Eye (tissue), 1 donor: ENCODE measurements at places on chromosomes 2 and 18.

DNA sequence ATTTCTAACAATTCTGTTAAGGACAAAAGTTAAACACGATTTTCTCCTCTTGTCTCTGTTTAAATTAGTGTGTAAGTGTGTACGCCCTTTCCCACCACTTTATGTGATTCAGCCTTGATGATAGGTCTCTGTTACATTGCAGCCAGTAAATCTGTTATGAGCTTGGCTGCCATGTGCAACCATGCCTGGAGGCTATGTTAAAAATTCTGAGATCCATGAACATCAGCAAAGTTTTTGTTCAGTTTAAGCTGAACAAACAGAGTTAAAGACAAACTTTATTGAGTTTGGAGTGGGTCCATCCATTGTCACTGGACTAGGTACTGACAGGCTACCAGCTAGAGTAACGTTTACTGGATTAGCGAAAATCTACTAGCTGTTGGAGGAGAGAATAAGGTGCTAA lies 110.4 kb downstream of the NCKAP5 start:
- no peak for DNase-seq

DNA sequence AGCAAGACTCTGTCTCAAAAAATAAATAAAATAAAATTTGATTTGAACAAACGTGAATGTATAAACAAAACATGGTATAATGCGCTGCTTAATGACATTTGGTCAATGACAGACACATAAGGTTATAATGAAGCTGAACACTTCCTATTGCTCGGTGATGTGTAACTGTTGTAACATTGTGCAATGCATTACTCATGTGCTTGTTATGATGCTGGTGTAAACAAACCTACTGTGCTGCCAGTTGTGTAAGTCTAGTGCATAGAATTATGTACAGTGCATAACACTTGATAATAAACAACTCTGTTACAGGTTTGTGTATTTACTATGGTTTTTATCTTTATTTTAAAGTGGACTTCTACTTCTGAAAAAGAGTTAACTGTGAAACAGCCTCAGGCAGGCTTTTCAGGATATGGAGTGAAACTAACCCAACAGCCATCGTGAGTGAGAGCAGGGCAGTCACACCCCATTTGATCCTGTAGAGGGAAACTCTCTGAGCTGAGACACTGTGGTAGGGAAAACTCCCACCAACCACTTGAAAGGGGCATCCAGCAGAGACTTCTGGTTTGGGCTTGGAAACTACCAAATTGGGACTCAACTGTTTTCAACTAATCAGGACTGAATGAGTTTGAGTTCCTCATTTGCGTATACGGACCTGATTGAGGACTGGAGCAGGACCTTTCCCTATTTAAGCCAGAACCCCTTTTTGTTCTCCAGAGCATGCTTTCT lies 8.7 kb upstream of the RPRD1A start:
- no peak for DNase-seq

DNA sequence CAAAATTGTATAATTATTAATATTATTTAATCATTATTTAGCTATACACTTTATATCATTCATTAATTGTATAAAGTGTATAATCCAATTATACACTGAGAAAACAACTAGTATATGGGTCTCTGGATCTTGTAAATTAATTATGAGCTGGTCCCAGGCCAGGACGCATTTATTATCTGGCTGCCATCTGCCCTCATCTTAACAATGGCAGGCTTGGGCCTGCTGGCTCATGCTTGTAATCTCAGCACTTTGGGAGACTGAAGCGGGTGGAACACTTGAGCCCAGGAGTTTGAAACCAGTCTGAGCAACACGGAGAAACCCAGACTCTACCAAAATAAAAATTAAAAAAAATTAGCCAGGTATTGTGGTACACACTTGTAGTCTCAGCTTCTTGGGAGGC lies 502.2 kb upstream of the NRXN1 start:
- no peak for DNase-seq

DNA sequence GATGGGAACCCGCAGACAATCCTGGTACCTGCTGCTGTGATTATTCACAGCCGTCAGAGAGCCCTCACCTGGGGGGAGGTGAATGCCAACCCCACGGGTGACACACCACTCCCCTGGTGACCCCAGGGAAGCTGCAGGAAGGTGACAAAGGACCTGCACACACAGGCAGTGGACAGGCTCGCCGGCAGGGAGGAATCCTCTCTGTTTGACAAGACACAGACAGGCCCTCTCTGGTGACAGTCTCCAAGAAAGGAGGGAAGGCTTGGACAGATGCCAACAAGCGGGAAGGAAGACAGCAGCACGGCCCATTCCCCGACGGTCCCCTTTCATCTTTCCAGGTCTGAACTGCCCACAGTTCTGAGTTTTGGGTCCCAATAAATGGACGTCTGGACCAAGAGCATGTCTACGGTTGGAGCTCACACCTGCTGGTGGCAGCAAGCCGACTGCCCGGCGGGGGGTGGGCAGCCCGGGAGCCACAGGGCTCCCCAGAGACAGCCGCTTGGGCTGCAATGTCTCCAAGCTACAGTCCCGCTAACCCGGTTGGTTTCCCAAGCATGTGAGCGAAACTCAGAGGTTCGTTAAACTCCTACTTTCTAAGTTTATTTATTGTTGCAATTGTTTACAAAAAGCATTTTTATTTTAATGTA lies 31.8 kb downstream of the HDAC4 start:
- DNase-seq, result no peak

- DNase-seq, result no peak
Observed at GRCh38 chr18:38318416-38318815, 752.8 kb upstream of the CELF4 start.

DNA sequence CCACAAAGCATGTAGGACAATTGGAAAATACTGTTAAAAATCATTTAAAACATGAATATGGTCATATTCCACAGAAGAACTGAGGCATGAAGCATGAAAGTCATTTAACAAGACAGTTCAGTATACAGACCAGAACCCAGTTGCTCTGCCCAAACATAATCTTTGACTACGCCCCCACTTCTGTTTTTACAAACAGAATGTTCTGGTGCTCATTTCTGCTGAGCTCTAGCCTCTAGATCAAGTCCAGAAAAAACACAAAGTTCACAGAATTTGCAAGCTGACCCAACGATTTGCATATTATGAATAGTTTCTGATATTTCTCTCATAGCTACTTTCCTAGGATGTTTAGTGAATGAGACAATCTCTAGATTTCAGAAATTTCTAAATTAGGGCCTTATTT lies 424.9 kb downstream of the PID1 start:
- DNase-seq, result peak; percentile 21

DNA sequence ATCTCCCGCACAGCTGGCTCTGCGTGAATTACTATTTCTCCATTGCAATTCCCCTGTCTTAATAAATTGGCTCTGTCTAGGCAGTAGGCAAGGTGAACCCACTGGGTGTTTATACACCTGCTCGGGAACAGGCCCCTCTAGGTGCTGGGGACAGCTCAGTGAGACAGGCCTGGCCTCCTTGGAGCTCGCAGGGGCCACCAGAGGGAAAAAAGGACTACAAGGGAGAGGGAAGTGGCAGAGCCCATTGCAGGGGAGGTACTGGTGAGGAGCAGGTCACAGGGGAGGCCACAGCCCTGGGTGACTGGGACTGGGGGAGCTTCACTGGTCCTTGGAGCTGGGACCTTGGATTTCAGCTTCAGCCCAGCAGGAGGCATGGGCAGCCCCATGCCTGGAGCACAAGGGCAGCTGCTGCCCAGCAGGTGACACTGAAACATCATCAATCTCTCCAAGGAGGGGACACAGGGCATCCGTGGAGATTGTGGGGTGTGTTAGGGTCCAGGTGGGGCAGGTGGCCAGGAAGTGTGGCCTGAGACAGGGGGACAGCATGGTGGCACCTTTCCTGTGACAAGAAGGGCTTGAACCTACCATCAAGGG lies 31.2 kb downstream of the NGEF start:
- DNase-seq, result no peak

GRCh38 chr2:71668326-71669057 lies 215.1 kb downstream of the DYSF start:
- no peak for DNase-seq

DNA sequence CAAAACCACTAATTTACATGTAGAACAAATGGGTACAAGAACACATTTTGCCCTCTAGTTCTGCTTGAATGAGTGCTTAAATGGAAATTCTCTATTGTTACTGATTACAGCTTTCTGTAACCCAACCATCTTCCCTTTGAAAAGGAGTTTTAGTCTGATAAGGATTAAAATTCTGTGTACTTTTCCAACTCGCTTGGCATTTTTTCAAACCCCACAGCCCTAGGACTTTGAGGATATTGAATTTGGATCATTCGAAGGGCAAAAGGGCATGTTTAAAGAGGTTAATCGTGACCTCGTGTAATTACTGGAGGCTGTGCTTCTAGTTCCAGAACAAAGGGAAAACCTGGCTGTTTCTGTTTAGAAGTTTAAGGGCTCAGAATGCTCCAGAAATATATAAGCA lies 432.3 kb downstream of the PID1 start:
- peak; percentile 28 for DNase-seq

DNA sequence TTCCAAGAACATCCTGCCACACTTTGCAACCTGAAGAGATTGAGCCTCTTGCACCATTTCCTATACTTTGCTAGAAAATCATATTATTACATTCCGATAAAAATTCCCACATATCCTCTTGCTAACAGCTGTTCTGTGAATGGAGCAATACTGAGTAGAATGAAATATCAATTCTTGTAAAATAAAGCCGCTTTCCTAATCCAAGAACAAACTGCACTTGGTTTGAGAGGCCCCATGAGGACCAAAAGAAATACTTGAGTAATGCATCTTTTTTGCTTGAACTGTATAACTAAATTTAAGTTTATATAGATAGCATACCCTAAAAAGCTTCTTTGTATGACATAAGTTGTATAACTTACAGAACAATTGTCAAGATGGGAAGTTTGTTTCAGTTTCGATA lies 632.4 kb upstream of the SLC8A1 start:
- no peak for DNase-seq

GRCh38 chr2:156891609-156892008 lies 365.9 kb upstream of the GALNT5 start:
- no peak for DNase-seq

- DNase-seq, result no peak
Observed at GRCh38 chr2:119024152-119024551, 82.2 kb downstream of the MARCO start.

DNA sequence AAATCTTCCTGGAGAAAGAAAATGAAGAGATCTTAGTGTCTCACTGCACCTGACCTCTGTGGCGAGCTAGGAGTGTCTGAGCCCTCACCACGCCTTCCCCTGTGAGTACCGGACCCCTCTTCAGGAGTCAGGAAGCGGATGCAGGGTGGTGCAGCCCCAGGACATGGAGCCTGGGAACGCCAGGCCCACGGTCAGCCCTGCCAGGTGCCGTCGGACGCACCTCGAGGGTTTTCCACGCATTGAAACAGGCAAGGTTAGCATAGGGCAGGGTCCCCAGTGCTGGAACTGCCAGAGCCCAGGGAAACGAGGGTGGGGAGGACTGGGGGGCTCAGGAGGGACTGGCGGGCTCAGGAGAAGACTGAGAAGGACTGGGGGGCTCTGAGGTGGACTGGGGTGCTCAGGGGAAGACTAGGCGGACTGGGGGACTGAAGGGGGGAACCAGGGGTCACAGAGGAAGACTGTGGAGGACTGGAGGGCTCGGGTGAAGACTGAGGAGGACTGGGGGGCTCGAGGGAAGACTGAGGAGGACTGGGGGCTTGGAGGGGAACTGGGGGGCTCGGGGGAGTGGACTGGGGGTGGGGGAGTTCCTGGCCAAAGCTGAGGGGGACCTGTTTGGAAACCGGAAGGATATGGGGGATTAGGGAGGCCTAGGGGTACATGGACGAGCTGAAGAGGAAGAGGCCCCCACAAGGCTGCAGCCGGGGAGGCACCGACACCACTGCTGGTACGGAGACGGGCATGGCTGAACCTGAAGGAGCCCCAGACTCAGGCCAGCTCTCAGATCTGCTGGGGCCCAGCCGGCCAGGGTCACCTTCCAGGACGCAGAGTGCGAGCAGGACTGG lies 65.2 kb upstream of the SNTG2 start:
- DNase-seq, result no peak

DNA sequence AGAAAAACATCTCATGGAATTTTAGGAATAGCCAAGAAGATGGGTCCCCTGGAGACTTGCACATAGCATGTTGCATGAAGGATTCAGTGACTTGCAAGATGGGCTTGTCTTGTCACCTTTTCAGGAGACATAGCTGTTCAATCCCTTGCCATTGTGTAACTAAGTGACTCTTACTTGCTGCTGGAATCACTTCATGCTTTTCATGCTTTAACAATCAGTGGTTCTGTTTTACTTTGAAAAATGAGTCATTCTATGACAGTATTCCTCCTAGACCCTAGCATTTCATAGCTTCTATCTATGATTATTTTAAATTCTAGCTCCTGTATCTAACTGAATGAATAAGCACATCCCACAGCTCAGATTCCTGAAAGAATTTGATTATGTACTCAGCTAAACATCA lies 2.8 kb downstream of the KYNU start:
- no peak for DNase-seq

DNA sequence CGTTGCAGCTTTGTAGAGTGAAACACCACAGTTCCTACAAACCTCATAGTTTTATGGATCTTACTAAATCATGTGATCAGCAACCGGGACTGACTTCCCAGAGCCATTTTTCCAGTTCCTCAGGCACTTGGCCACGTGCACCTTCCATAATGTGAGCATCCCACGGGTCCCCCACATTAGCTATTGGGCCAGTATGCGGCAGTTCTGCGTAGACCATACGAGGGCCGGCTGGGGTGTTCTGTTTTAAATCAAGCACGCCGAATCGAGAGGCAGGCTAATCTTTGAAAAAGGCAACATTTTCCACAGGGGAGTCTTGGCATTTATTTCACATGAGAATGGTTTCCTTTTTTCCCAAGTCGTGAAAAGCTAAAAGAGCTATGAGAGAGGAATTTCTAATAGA lies 135.6 kb upstream of the CCDC195 start:
- no peak for DNase-seq

GRCh38 chr2:225602205-225602604 lies 202.7 kb downstream of the NYAP2 start:
- no peak for DNase-seq

DNA sequence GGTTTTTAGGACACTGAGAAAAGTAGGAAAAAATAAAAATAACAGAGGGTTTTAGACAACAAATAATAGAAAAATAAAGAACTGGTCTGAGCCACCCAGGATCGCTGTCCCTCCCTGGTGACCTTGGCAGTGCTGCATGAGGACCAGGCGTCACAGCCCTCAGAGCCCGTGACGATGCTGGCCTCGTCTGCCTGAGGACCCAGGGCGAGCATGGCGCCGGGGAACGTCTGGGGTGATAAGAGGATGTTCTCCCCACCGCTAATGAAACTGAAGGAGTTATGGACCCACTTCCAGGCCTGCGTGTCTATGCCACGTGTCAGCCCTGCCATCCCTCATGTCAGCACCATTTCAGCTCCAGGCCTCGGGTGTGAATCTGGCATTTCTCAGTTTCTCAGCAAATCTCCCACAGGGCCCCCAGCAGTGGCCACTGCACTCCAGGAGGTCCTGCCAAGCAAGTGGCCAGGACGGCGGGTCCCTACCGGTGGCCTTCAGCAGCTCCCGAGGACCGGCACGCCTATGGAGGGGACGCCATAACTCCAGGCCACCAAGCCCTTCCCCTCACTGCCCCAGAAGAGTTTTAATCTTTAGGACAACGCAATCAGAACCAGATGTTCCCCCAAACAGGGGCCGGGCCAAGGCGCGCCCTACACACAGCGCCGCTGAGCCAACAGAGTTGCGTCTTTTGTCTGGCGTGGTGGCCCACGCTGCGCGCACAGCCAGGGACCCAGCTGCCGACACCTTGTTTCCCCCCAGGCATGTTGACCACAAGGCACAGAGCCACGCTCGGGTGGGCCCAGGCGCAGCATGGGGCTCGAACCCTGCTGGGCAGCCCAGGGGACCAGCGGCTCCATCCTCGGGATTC lies 179.7 kb downstream of the TWIST2 start:
- DNase-seq, result no peak

GRCh38 chr2:109270505-109271312 lies 141.7 kb downstream of the SH3RF3 start:
- no peak for DNase-seq

- no peak for DNase-seq
Observed at GRCh38 chr18:12803069-12803936, 80.7 kb downstream of the PTPN2 start.
